ENCODE measurements at places on chromosomes 7 and 10.

- no peak for DNase-seq
Observed at GRCh38 chr7:45071528-45071927, 17.2 kb downstream of the NACAD start.

DNA sequence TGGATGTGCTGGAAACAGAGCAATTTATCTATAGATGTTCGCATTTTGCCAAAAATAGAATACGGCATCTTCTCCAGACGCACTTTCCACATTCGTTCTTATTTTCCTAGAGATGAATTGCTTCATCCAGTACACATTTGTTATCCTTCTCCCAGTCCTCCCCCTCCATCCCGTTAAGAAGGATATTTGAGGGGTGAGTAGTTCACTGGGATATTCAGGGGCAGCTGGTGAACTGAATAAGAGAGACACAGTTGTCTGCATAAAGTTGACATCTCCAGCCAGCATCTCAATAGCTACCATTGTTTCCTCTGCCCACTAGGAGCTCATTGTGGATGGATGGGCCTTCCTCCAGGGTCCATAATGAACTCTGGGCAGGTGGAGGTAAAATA is 456.8 kb upstream of the NRP1 start:
- DNase-seq, result no peak

DNA sequence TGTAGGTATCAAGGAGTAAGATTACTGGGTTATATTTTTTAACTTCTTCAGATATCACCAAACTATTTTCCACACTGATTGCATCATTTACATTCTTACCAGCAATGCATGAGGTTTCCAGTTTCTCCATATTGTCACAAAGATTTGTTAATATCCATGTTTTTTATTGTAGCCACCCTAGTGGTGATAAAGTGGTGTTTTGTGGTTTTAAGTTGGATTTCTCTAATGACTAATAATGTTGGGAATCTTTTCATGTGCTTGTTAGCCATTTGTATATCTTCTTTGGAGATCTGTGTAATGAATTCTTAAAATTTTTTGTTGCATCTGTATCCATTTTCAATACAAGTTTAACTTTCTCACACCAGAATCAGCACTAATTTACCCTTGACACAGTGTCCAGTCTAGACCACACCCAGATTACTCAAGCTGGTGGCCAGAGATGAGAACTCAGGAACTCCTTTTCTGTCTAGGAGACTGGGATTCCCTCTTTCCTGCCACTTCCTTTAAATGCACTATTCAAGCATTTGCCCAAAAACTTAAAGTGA is 67.0 kb upstream of the PLXDC2 start:
- DNase-seq, result no peak

- no peak for DNase-seq
Observed at GRCh38 chr7:151891753-151892152, 14.8 kb upstream of the PRKAG2 start.

- DNase-seq, result no peak
Observed at GRCh38 chr7:135886345-135887132, 90.6 kb downstream of the MTPN start.

DNA sequence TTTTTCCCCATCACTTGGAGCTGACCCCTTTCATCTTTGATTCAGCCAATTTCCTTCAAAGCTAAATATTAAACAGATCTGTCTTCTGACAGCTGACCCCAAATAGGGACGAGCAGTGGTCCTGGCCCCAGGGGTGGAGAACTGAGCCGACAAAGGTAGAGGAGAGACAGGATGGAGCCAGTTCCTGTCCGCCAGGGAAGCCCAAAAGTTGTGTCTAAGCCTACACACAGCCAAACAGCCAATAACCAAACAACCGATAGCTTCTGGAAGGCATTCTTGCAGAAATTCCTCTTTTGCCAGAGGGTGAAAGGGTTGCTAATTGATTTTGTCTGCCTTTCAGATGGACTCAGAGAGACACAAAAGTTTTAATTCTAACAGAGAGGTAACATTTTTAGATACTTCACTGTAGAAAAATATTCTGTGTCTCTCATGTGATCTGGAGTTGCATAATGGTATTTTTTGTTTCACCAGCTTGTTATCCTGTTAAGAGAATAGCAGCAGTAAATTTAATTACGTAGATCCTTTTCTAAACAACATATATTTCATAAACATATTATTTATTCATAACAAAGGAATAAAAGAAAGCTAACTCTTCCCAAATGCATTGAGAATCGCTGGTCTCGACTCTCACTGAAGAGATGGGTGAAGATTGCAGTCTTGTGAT is 161.7 kb upstream of the LYZL1 start:
- no peak for DNase-seq

GRCh38 chr10:80500572-80501380 is 36.9 kb upstream of the SH2D4B start:
- DNase-seq, result peak; percentile 44

DNA sequence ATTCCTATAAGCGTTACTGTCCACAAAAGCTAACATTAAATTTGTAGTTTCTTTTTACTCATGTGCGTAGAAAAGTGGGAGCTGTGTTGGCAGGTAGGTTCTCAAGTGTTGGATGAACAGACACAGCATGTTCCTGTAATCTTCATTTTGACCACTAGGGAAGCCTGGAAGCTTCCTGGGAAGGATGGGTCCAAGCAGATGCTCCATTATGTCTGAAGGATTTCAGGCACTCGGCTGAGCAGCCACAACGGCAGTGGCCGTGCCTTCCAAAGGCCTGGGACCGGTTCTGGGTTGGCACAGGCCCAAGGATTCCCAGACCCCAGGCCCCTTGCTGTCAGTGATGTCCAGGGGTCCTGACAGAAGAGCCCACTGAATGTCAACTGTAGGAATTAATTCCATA is 386.3 kb downstream of the TNS3 start:
- DNase-seq, result no peak

- DNase-seq, result no peak
Observed at GRCh38 chr10:60821656-60822055, 43.4 kb downstream of the CDK1 start.

- DNase-seq, result no peak
Observed at GRCh38 chr10:73478636-73479035, 17.2 kb downstream of the PPP3CB start.

DNA sequence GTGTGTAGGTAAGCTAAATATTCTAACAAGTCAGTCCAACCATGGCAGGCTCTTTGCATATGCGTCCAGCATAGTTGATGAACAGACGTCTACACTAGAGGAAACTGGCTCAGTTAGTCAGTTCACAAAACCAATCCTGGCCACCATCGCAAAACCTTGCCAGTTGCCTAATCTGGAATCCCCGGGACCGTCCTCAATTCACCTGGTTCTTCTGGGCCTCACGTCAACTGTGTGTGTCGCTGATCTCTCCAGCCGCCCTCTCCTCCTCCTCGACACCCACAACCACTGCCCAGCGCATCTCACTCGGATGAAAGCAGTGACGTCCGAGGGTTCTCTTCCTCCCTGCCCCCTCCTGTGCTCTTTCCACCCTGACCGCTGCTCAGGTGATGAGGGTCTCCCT is 217.8 kb upstream of the SH2B2 start:
- no peak for DNase-seq

DNA sequence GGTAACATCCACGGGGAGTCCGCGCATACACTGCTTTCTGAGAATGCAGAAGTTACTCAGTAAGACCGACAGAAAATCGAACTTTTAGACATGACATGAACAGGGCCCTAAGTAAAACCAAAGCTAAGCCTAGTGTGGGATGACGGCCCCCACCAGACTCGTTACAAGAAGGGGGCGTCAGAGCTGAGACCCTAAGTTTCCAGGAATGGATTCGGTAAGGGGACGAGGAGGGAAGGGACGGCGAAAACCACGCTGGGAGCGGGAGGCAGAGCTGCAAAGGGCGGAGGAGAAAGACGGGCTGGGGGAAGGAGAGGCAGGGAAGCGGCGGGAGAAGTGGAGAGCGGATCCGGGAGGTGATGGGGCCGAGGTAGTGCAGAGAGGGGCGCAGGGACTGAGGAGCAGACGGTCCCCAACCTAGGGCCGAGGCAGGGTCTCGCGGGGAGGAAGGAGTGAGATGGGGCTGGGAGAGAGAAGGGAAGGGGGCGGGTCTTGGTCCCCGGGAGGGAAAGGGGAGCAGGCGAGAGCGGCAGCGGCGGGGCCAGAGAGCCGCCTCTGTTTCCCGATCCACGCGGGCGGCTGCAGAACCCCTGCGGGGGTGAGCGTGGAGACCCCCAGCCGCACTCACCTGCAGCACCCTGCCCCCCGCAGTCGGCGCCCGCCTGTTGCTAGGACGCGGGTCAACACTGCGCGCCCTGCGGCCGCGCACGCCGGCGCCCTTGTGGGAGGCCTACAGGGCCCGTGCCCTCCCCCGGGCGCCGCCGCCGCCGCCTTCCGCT is 513 bp downstream of the ODAD2 start:
- peak; percentile 8 for DNase-seq

- DNase-seq, result no peak
Observed at GRCh38 chr10:124302951-124303505, 115.7 kb downstream of the OAT start.

GRCh38 chr10:97852840-97853405 is 3.3 kb downstream of the GOLGA7B start:
- no peak for DNase-seq

GRCh38 chr10:119283818-119284217 is 76.4 kb downstream of the GRK5 start:
- DNase-seq, result no peak

DNA sequence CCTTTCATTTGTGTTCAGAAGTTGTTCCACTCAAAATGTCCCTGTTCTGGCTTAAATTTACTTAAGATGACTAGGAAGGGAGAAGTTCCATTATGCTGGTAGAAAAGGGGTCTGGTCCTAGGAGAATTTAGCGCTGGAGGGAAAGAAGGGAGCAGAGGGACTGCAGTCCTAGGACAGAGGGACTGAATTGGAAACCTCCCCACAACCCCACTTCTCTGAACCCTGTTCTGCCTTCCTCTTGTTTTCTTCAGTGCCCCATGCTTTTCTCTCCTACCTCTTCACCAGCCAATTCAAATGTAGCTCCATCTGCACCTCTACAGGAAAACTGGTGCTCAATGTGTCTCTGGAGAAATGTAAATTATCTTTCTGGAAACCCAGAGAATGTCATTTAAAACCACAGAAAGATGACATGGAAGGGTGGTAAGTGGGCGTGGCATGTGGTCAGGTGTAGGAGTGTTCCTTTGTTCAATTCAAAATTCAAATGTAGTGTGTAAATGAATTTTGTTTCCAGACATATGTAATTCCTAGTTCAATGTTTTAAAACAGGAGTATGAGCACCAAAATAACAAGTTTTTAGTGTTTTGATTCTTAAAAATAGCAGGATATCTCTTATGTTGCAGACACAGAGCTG is 24.0 kb upstream of the RHOBTB1 start:
- peak; percentile 22 for DNase-seq

DNA sequence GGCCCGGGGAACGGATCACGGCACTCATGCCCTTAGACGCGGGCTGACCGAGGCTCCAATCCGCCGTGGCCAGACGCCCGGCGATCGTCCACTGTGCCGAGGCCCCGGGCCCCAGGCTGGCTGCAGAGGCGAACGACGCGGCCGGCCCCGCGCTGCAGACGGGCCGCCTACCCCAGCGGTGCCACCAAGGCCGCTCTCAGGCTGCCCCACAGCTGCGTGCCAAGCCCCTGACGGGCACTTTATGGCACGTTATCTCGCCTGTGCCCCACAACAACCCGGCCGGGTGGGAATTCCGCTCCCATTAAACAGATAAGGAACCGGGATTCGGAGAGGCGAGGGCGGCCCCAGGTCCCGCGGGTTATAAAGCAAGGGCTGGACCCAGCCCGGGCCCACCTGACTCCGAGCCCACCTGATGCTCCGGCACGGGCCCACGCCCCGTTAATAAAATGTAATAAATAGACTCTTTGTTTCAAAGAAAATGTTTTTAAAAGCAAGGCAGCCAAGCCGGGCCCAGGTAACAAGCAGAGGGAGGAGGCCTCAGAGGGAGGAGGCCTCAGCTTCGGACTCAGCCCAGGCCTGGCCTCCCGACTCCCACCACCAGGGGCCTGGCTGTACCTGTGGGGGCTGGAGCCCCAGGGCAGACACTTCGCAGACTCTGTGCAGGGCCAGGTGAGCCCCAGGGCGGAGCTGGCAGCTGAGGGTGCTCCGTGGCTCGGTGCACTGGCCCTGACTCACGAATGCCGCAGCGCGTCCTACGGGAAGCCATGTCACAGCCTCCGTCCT is 79.7 kb downstream of the FOXL3 start:
- DNase-seq, result no peak

Measured in stimulated activated CD4-positive, alpha-beta T cell treated with anti-CD3 and anti-CD28 coated beads, Interleukin-12 subunit alpha, Interleukin-12 subunit beta, amount 100 ng/mL, for 48 hours (primary cell).